ENCODE measurements at places on chromosomes 6 and 20. TPM values are rescaled to one million over a fixed set of nuclear protein-coding genes. Genes with fewer than 3 reads are reported as not detected.

The TFEB gene
- total RNA-seq, result 6.8 TPM

The HSPA1L gene
- total RNA-seq, result 1.1 TPM

The CGA gene
- 0.48 TPM for total RNA-seq

The PRKN gene
- 0.16 TPM for total RNA-seq

The WFDC10B gene
- total RNA-seq, result not detected

The HLA-DQA1 gene
- not detected for total RNA-seq

The IL17F gene
- total RNA-seq, result not detected

The ZBP1 gene
- total RNA-seq, result not detected

The PDE10A gene
- 25.5 TPM for total RNA-seq

The GSTA3 gene
- total RNA-seq, result not detected

The LY86 gene
- total RNA-seq, result not detected

The TRPC4AP gene
- 61.9 TPM for total RNA-seq

The ARHGAP18 gene
- 4.6 TPM for total RNA-seq

The FAM184A gene
- not detected for total RNA-seq

The CRISP2 gene
- total RNA-seq, result not detected

The CYP39A1 gene
- total RNA-seq, result not detected

The RIMS1 gene
- total RNA-seq, result not detected

The HLA-DOA gene
- total RNA-seq, result not detected

The ATP9A gene
- 11.1 TPM for total RNA-seq

The APOBEC2 gene
- total RNA-seq, result not detected

The SAPCD1 gene
- 3.7 TPM for total RNA-seq

The BMP7 gene
- total RNA-seq, result 0.38 TPM

The DYNLT2 gene
- 0.44 TPM for total RNA-seq

The MYT1 gene
- not detected for total RNA-seq
